Right atrium auricular region (tissue), 2 donors: ENCODE measurements at places on chromosomes 4 and X.

- DNase-seq = no peak
These were observed 15.8 kb downstream of the SYNPO2 start for GRCh38 chr4:118904418-118904817.

DNA sequence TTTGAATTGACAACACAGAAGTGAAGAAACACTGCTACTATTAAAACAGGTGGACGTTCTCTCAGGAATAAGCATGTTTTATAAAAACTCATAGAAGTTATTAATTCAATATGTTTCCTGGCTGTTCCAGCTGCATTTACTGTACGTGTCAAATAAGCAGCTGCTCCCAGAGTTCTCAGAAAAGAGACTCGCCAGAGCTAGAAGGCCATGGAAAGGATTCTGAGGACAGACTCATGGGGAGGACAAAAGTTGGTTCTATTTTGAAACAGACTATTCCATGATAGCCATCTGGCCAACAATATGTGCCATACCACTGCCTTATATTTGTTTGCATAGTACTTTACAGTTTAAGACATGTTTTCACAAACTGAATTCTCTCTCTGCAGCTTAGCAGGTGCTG, 136.5 kb downstream of the NR3C2 start:
- no peak for DNase-seq

DNA sequence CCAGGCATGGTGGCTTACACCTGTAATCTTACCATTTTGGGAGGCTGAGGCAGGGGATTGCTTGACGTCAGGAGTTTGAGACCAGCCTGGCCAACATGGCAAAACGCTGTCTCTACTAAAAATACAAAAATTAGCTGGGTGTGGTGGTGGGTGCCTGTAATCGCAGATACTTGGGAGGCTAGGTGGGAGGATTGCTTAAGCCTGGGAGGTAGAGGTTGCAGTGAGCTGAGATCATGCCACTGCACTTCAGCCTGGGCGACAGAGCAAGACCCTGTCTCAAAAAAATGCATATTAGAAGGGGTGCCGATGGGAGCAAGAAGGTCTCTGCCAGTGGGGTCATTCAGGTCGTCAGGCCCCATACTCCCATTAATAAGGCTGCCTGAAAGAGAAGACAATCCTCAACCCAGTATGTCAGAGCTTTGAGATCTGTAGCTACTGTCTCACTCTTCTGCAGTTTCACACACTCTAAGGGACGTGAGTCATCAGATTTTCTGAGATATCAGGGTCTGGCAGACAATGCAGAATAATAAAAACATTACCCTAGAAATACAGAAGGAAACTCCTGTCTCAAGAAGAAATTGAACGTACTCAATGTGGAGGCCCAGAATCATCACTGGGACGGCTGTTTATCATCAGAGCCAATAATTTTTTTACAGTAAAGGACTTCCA, 176.7 kb upstream of the FAT1 start:
- DNase-seq = no peak

GRCh38 chrX:55130481-55130880, 41.7 kb downstream of the PAGE2 start:
- DNase-seq = no peak

DNA sequence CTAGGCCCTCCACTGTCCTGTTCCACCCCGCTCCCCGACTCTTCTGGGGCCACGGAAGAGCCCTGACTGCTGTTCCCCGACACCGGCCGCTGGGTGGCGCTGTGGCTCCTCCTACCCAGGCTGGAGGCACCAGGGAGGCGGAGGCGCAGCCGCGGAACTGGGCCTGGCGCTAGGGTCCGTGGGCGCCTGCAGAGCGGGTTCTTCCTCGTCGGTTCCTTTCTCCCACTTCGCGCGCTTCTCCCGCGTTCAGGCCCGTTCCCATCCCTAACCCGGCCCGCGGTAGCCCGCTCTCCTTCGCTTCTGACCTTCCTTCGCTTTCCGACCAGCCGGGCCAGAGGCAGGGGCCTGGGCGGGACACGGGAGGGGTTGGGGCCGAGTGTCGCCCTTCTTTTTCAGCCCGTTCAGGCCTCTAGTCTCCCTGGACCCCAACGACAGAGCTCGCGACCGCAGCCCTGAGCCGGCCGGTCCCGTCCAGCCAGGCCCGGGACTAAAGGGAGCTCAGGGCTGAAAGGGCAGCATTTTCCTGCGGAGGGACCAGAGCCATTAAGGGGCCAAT, 34.3 kb downstream of the NALF2 start:
- peak; percentile 62 for DNase-seq

DNA sequence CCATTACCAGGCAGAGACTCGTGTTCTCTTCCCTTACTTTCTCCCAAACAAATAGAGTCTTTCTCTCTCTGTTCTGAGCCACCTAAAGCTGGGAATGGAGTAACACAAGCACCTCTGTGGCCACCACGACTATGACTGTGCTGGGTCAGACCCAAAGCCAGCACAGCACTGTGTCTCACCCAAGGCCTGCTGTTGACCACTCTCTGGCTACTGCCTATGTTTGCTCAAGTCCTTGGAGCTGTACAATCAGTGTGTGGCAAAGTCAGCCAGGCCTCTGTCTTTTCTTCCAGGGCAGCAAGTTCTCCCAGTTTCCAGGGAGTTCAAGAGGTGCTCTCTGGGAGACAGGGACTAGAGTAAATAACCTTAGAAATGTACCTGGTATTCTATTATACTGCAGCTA, 239.4 kb downstream of the FAM47A start:
- DNase-seq = no peak

DNA sequence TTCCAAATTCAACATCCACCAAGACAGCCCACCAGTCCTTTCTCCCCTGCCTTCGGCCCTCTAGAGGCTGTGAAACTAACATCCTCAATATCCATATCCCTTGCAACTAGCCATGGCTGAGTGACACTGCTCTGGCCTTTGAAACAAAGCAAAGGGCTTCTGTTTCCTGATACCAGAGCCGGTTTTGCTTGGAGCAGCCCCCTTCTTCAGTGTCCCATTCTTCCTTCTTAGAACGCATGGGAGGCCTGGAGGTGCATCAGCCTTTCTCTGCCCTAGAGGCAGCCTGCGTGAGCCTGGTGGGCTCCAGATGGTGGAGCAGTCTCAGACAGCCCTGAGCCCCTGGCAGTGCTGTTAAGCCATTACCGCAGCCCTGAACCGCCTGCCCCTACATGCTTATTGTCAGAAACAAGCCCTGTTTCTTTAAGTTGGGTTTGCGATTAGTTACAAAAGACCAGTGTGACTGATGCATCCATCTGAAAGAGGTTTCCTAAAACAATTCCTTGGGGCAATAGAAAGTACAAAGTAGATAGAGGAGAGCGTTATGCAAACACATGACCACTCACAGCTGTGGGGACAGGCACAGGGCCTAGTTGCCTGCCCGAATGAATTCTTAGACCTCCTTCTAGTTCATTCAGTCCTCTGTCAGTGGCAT, 74.1 kb downstream of the EVC start:
- peak; percentile 61 for DNase-seq

GRCh38 chrX:109857584-109858228, 124.6 kb upstream of the ACSL4 start:
- no peak for DNase-seq

- no peak for DNase-seq
These were observed 79.4 kb upstream of the TNIP3 start for GRCh38 chr4:121243485-121243884.

GRCh38 chrX:132488819-132489577, at the start of gene MBNL3:
TSS of gene MBNL3 (minus strand) at chrX:132489038. CDS start at chrX:132439611, 49,427 bp downstream.
- peak; percentile 61 for DNase-seq

- DNase-seq = no peak
These were observed 362.2 kb downstream of the FGF13 start for GRCh38 chrX:138349351-138349750.

DNA sequence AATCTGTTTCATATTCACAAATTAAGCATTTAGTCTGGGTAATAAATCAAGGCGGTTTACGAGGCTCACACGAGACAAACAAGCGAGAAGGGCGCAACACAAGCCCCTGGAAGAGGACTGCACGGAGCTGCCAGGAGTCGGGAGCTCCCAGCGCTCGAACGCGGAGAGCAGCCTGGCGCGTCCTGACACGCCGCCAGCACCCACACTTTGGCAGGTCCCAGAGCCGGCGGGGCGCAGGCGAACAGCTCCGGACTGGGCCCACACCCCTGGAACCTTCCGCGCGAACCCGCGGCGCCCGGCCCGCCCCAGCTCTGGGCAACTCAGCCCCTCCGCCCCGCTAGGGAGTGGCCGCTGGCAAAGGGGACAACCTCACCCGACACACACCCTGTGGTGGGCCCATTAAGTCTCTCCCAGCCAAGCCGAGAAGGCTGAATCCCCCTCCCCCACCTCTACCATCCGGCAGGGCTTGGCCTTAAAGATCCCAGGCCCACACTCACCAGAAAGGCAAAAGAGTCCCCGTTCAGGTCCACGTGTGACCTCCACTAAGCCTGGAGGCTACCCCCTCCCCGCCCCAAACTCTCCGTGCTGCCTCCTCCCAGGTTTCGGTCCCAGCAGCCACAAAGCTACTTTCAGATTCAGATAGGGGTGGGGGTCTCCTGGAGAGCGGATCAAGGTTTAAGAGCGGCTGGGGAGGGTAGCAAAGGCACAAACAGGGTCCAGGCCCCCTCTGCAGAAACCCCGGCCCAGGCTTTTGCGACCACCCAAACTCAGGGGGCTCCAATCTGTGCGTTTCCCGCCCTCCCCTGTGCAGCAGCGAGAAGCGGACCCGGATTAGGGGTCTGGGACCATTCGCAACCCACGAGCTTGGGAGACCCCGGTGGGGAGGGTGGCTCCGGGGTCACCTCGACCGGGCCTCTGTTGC, 47.5 kb upstream of the BCOR start:
- no peak for DNase-seq

GRCh38 chr4:88706574-88706973, 8.9 kb upstream of the NAP1L5 start:
- DNase-seq = no peak

GRCh38 chr4:17134100-17134499, 235.7 kb upstream of the LDB2 start:
- DNase-seq = no peak

DNA sequence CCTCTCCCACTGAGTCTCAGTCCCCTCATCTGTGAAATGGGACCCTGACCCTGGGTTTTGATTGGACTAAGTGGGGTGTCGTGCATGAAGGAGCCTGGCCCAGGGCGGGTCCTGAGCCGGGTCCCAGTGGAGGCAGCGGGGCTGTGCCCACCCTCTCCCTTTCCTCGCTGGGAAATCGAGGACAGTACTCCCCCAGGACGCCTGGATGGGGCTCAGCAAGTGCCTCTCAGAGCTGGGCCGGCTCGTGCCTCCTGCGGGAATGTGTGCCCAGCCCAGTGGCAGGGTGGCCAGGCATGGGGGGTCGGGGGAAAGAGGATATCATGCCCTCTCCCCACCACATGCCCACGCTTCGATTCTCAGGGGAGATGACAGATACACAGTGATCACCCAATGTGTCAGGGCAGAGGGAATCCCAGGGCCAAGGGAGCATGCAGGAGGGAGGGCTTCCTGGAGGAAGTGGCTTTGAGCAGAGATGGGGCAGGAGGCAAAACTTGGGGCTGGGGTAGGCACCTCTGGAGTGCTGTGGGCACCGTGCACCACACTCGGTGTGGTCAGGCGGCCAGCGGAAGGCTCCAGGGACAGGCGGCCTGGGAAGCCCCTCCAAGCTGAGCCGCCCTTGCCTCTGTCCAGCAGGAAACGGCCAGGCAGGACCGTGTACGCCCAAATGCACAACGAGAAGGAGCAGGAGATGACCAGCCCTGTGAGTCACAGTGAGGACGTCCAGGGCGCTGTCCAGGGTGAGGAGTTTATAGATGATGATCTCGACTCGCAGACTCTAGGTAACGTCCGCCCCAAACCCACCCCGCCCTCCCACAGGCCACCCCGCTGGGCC, 203.0 kb downstream of the AFAP1 start:
- DNase-seq = no peak

DNA sequence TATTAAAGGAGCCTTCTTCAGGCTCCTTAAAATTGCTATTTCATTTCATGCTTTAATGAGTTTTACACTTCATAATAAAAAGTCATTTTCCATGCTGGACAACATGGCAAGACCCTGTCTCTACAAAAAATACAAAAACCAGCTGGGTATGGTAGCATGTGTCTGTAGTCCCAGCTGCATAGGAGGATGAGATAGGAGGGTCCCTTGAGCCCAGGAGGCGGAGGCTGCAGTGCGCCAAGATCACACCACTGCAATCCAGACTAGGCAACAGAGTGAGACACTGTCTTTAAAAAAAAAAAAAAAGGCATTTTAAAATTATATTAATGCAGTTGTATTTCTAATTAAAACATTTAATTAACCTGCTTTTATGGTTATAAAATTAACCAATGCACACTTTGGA, 49.2 kb downstream of the PDS5A start:
- no peak for DNase-seq

- DNase-seq = no peak
These were observed 257.2 kb downstream of the PDHA2 start for GRCh38 chr4:96097040-96097607.

- no peak for DNase-seq
These were observed 46.3 kb downstream of the TBCK start for GRCh38 chr4:106269711-106270110.

GRCh38 chr4:119016636-119017035, 119.0 kb upstream of the MYOZ2 start:
- no peak for DNase-seq

DNA sequence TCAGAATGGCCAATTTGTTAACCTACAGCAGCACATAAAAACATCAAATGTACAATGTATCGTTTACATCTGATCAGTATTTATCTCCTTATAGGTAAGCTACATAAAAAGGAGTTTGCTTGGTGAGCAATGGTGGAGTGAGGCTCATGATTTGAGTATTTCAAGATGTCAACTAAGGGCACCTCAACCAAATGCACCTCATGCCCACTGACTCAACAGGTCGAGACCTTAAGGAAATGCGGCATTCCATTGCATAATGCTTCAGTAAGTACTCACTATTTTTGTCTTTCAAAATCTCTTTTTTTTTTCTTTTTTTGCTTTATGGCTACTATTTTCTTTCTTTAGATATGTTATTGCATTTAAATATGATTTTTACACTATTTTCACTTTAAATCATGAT, 181.0 kb upstream of the TLL1 start:
- no peak for DNase-seq

DNA sequence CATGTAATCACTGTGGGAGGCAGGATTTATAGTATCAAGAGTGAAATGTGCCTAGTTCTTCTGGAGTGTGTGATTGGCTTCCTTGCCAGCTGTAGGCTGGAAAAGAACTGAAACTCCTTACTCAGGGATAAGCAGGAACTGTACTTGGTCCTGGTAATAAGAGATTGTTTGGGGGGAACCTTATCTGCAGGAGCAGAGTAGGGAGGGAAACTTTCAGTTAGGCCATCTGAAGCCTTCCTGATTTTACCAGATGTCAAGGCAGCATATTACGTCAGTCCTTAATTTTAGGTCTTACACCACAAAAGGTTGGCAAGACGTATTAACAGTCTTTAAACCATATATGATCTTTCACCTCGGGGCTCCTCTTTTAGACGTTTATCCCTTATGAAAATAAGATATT, 231.5 kb upstream of the FMR1 start:
- no peak for DNase-seq

DNA sequence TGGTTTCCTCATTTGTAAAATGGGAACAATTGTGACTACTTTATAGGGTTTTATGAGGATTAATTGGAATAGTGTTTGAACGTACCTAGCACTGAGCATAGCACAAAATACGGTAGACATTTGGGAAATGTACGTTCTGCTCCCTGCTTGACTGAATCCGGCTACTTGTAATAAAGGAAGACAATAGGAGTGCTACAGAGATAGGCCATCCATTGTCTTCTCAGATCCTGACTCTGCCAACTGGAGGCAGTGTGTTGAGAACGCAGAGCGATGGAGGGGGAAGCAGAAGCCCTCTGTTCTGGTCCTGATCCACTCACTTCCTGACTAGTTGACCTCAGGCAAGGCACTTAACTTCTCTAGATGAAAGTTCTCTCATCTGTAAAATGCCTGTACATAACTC, 26.4 kb downstream of the ENPP6 start:
- DNase-seq = no peak
